ENCODE measurements at places on chromosomes 1 and 21.

- no peak for DNase-seq
Observed at GRCh38 chr1:175744305-175744704, 910 bp upstream of the TNR start.

- peak; percentile 72 for DNase-seq
Observed at GRCh38 chr1:94743862-94744261, 76.3 kb upstream of the SLC44A3 start.

DNA sequence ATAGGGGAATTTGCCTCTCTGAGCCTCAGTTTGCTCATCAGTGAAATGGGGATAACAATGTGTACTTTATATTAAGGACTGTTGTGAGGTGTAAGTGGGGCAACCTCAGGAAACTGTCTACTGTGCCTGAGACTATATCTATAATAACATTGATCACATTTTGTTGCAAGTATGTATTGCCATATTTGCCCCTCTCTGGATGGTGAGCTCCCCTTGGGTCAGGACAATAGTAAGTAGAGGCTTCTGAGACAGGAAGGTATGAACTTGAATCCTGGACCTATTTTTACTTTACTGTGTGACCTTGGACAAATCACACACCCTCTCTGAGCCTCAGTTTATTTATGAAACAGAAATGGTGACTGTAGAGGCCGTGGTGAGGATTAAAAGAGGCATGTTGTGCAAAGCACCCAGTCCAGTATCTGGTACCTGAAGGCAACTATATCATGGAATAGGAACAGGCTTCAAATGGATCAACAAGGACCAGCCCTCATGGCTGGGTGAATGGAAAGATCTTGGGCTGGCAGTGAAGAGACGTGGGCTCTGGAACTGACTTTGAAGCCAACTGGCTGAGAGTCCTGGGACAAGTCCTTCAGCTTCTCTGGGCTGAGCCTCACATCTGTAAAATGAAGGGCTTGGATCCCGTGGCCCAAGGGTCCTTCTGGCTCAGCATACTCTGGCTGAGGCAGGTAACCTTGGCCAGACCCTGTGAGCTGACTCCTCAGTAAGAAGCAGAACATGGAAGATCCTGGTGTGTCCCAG lies 35.0 kb upstream of the ID3 start:
- no peak for DNase-seq

DNA sequence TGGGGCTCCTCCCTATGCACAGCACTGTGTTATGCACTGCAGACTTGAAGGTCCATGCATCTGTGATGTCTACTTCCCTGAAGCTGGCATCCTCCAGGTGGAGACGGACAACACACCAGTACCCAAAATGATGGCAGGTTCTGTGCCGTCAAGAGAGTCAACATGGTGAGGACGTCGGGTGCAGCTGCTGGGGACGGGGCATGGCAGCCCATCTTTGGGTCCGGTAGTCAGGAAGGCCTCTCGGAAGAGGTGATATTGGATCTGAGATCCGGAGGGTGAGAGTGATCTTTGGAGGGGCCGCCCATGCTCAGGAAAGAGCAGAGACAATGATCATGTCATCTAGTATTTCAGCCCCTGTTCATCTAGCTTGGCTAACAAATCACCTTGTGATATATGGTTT lies 104.1 kb downstream of the RIPK4 start:
- DNase-seq, result no peak

DNA sequence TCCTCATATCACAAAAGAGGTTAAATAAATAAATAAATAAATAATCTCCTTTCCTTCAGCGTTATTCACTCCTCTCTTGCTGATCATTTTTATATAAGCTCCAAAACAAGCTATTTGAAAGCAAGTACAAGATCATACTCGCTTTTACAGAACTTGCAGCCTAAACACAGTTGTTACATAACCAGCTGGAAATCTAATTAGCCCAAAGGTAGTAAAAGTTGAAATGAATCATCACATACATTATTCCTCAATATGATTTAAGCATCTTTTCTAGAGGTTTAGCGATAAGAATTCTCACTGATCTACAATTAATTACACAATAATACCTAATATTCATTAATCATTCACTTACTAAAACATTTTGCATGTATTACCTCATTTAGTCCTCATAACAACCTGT lies 160.2 kb downstream of the COP1 start:
- no peak for DNase-seq

DNA sequence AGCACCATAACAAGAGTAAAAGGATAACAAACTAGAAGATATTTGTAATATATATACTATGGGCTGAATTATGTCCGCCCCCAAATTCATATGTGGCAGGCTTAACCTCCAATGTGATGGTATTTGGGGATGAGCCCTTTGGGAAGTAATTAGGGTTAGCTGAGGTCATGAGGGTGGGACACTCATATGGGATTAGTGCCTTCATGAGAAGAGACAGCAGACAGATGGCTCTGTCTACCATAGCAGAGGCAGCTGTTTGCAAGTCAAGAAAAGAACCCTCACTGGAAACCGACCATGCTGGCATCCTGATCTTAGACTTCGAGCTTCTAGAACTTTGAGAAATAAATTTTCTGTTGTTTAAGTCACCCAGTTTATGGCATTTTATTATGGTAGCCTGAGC lies 303.6 kb downstream of the LMO4 start:
- DNase-seq, result no peak

GRCh38 chr21:31518580-31518979 lies 140.9 kb upstream of the SOD1 start:
- DNase-seq, result no peak

DNA sequence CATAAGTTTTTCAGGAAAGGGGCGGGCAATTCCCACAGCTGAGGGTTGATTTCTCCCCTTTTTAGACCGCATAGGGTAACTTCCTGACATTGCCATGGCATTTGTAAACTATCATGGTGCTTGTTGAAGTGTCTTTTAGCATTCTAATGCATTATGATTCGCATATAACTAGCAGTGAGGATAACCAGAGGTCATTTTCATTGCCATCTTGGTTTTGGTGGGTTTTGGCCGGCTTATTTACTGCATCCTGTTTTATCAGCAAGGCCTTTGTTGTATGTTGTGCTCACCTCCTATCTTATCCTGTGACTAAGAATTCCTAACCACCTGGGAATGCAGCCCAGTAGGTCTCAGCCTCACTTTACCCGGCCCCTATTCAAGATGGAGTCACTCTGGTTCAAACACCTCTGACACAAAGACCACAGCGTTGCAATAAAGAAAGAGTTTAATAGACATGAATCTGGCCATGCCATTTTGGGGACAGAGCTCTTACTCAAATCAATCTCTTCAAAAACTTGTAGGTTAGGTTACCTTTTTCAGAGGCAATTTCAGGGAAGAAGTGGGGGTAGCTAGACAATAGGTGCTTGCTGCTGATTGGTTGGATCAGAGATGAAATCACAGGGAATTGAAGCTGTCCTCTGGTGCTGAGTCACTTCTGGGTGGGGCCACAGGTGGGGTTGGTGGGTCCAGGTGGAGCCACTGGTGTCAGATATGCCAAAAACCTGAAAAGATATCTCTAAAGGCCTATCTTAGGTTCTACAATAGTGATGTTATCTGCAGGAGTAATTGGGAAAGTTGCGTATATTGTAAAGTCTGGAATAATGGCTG lies 23.3 kb downstream of the TBX19 start:
- DNase-seq, result no peak

DNA sequence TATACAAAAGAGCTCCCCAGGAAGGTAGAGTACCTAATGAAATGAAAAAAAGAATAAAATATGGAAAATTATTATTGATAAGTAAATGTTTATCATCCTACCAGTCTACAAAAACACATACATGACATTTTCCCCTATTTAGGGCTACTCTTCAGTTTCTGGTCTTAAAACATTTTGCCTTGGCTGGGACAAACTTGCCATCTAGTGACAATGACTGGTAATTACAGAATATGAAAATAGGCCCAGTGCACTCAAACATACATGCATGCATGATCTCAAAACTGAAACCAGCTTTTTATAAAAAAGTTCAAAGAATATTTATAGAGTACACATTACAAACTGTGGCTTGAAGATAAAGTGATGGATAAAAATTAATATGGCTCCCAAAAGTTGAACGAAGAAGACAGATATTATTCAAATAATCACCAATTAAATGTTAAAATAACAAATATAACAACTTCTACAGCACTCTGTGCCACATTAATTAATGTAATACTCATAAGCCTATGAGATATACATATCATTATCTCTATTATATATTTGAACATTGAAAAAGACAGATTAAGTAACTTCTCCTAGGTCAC lies 10.5 kb upstream of the RNPC3 start:
- peak; percentile 66 for DNase-seq

DNA sequence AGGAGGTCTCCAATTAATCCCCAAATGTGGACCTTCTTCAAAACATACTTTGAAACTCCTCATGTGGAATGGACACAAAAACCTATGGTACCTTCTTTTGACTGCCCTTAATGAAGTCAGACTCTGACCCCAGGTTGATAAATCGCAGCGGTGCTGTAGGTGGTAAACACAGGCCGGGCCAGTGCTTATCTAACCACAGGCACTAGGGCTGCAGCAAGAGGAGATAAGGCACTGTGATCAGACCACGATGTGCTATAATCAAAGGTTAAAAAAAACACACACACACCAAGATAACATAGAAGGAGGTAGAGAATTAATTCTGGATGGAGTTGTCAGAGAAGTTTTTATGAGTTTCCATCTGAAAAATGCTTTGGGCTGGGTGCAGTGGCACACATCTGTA lies 52.3 kb upstream of the SIPA1L2 start:
- no peak for DNase-seq

GRCh38 chr21:17050156-17050555 lies 462.7 kb upstream of the CXADR start:
- DNase-seq, result no peak

GRCh38 chr1:118102445-118102844 lies 82.6 kb downstream of the SPAG17 start:
- peak; percentile 5 for DNase-seq

DNA sequence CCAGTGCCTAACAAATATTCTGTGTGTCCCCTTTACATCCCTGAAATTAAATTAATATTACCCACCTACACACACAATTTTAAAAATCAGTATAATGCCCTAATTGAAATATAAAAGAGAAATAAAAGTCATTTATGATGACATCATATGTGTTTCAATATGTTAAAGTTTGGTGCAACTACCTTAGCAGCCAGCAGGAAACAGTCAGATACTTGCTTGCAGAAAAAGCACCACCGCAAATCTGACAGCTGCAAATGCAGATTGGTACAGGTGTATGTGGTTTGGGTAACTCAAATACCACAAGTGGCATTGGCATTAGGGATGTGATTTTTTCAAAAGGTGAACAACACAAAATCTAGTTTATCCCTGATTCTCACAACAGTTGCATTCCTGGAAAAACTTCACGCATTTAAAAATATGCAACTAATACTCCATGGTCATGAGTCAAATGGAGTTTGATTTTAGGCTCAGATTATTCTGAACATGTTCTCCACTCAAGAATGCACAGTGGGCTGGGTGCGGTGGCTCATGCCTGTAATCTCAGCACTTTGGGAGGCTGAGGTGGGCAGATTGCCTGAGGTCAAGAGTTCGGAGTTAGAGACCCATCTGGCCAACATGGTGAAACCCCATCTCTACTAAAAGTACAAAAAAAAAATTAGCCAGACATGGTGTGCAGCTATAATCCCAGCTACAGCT lies 106.3 kb downstream of the EDEM3 start:
- no peak for DNase-seq

DNA sequence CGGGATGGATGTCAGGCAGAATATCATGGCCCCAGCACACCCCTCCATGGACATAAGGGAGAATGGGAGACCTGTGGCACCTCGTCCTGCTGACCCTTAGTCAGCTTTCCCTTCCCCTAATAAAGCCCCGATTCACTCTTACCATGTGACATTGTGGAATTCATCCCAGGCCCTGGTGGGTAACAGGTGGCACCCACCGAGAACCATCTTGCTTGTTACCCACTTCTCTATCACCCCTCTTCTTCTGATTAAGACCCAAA lies 32.9 kb downstream of the CSMD2 start:
- DNase-seq, result no peak

GRCh38 chr1:9960706-9961562 lies 17.7 kb downstream of the NMNAT1 start:
- DNase-seq, result peak; percentile 9

GRCh38 chr1:33443705-33444180 lies 12.8 kb upstream of the PHC2 start:
- peak; percentile 47 for DNase-seq

DNA sequence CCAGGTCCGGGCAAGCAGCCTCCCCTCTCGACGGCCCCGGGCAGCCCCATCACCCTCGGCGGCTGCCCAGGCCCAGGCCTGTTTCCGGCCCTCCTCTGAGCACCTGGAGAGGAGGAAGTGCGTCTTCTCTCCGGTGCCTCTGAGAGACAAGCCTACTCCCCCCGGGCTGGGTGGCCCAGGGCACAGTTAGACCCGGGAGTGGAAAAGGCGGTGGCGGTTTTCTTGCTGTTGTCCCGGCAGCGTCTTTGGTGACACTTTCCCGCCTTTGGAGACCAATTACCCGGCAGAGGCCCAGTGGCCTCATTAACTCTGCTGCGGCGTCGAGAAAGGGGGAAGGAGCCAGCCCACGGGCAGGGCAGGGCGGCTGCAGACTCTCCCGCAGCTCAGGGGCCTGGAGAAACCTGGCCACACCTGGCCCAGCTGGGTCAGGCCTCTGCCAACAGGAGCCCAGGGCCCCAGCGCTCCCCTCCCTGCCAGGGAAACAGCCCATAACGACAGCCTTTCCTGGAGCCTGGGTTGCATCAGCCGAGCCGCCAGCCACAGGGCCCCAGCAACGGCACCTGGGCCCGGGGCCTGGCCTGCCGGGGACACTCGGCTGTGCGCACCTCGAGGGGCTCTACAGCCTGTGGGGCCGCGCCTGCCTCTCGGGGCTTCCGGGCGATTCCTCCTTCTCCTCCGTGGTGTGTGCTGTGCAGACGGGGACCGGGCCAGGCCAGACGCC lies 28.4 kb upstream of the C1orf159 start:
- no peak for DNase-seq

DNA sequence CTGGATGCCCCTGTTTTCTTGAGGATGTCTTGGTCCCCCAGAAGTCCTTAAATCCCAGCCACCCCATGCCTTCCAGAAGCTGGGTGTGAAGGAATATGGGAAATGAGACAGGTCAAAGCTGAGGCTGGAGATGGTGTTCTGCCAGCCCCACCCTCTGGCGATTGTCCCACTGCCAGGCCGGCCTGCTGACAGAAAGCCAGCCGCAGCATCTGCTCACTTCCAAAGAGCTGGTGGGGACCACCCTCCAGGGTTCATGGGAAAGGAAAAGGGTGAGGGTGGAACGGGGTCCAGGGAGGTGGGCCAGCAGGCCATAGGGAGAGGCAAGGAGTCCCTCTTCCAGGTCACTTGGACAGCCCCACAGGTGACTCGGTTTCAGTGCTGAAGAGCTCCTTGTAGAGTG lies 1.9 kb upstream of the LINGO4 start:
- no peak for DNase-seq
